ENCODE measurements at places on chromosomes 13 and 19.

DNA sequence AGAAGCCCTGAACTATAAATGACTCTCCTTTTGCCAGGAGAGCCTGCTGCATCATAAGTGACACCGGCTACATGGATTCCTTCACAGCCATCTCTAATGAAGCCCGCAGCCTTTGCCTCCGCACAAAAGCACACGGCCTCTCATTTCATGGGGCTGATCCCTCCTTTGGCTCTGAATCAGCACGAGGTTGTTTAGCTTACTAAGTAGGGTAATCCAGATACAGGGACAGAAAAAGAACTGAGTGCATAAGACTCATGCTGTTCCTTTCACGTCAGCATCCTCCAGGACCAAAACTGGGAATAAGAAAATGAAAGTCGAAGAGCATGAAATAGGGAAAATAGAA is 136.3 kb downstream of the DCT start:
- no peak for DNase-seq

DNA sequence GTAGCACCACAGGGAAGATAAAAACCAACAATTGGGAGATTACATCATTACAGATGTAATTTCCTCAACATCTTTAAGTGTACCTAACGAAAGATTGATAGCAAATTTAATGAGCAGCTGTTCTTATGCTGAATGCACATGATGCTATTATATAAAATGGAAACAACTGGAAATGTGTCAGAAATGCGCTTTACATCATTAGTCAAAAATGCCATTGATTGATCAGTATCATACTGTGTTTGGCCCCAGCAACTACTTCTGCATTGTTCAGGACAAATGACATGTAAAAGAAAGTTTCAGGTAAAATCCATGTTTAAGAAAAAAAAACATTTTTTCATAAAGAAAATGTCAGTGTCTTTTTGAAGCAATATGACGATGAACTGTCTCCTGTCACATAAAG is 625.5 kb upstream of the MIR17HG start:
- no peak for DNase-seq

GRCh38 chr13:113667771-113668490 is 912 bp downstream of the GRK1 start:
- DNase-seq, result no peak

DNA sequence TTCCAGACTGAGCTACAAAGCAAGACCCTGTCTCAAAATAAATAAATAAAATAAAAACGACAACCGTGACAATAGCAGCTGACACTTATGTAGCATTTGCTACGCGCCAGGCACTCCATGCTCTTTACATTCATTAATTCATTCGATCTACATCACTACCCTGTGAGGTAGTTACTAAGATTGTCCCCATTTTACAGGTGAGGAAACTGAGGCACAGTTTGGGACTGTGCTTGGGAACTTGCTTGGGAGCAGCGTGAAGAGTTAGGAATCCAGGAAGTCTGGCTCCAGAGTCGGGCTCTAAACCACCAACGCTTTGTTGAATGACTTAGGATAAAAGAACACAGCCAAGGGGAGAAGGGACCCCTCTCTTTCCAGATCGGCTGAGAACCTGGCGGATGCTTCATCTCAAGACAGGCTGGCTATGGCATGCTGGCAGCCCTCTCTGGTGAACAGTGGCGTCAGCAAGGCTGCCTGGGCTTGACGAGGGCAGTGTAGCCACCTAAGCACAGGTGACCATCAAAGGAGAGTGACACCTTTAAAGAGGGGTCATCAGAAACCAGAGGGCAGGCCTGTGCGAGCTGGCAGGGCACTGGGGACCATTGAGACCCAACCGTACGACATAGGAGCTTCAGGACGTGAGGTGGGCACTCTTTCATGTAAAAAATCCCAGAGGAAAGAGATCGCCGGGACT is 591 bp downstream of the DOHH start:
- no peak for DNase-seq

GRCh38 chr13:95193509-95194230 is 107.6 kb downstream of the ABCC4 start:
- no peak for DNase-seq

DNA sequence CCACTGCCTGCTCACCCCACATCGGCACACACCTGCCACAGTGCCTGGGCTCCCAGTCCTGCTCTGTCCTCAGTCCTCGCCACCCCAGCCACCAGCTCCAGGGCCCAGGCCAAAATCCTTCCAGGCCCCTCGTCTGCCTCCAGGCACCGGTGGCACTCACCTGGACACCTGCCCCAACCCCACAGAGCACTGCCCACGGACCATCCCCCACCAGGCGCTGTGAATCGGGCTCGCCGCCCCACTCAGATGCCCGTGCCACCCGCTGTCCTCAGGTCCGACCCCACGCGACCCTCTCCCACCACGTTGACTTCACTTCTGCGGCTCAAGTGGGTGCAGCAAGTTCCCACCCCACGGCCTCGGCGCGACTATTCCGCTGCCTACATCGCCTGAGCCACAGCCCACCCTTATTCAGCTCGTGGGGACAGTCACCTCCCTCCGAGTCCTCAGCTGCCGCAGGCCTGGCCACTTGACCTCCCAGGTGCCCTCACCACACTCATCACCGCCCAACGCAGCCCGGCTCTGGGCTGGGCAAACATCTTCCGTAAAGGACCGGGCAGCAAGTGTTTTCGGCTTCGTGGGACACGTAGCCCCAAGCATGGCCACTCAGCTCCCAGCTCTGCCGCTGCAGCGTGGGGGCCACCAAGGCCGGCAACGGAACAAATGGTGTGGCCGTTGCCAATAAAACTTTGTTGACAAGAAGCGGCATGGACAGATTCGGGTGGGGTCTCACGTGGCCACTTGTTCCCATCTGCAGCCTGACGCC is 5.7 kb downstream of the PIP5K1C start:
- no peak for DNase-seq

- DNase-seq, result no peak
These were observed 34.9 kb upstream of the SIAH3 start for GRCh38 chr13:45886466-45886865.

- no peak for DNase-seq
These were observed 59.5 kb downstream of the SLC7A1 start for GRCh38 chr13:29535663-29536655.

DNA sequence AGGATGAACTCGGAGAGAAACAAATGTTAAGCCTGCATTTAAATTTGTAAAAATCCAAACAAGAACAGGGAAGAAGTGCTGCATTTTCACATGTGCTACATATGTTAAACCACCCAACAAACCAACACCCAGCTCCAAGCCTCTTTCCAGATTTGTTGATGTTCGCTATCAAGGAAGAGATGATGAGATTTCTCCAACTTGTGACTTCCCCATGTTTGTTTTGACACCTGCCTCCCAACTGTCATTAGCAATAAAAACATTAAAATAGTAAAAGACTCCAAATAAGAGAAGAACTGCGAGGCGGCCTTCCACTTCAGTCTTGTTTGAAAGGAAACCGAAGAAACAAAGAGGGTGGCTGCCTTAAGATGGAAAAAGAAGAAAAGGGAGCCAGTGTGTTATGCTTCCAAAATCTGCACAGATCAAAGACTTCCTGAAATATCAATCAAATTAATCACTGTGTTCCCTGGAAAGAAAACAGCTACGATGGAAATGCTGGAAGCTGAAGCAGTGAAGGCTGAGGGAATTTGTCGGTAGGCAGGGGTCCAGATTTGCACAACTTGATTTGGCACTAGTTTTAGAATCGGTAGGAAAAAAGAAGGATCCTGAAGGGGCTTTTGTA is 14.0 kb upstream of the GGACT start:
- no peak for DNase-seq

GRCh38 chr13:20348645-20349408 is 116.7 kb upstream of the GJB6 start:
- DNase-seq, result no peak

- DNase-seq, result no peak
These were observed 4.4 kb downstream of the TNFRSF19 start for GRCh38 chr13:23574421-23575145.

DNA sequence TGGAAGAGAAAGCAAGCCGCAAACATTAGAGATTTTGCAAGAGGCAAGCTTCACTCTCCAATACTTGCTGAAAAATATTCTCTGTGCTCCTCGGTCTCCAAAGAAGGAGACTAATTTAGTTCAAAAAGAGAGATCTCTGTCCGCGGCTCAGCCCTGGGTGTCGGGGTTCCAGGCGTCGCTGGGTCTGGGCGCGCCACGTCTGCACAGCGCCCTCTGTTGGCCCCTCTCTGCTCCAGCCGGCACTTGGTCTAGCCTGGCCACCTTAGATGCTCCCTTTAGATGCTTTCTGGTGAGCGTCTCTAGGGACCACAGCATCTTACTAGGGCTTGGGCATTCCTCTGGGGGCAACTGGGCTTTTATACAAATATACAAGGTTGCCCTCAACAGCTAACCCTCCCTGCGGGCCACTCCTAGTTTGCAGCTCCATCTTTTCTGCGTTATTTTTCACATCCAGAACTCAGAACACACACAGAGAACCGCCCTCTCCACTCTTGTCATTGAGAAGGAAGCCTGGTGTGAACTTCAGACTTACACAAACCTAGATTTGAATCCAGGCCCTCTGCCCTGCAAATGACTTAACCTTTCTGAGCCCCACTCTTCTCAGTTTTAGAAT is 78.3 kb downstream of the CYSLTR2 start:
- peak; percentile 51 for DNase-seq

- no peak for DNase-seq
These were observed 977.6 kb downstream of the SLITRK5 start for GRCh38 chr13:88648598-88649373.

- no peak for DNase-seq
These were observed 121.2 kb downstream of the ZNF737 start for GRCh38 chr19:20444202-20444885.

DNA sequence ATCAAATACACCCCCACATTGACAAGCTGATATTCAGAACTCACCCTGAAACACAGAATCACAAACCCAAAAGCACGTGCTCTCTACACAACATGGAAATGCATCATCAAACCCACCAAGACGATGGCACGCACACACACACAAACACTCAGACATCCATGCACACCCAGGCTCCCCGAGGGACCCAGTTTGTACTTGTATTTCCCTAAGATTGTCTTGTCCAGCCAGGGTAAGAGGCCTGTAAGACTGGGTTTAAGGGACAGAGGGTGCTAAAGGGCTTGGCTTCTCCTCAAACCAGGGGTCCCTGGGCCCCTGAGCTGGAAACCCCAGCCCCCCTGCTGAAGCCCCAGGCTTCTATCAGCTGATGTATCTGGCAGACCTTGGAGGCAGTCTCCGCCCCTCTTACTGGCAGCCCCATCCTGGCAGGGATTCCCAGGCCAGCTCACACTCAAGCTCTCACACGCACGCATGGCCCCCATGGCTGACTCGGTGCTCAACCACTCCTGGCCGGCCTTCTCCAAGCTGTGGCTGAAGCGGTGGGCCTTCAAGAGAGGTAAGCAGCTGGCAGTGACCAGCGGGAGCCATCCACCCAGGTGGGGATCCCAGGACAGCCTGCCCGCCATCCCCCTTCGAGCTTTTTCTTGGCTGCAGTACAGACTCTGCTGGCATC is 6.5 kb downstream of the ARHGEF18 start:
- no peak for DNase-seq

DNA sequence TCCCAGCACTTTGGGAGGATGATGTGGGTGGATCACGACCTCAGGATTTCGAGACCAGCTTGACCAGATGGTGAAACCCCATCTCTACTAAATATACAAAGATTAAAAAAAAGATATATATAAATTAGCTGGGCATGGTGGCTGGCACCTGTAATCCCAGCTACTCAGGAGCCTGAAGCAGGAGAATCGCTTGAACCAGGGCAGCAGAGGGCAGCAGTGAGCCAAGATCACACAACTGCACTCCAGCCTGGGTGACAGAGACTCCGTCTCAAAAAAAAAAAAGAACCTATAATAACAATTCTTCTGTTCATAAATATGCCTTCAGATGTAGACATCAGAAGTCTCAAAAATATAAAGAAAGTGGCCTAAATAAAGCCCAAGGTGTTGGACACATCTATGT is 7.6 kb downstream of the ZNF737 start:
- DNase-seq, result no peak

DNA sequence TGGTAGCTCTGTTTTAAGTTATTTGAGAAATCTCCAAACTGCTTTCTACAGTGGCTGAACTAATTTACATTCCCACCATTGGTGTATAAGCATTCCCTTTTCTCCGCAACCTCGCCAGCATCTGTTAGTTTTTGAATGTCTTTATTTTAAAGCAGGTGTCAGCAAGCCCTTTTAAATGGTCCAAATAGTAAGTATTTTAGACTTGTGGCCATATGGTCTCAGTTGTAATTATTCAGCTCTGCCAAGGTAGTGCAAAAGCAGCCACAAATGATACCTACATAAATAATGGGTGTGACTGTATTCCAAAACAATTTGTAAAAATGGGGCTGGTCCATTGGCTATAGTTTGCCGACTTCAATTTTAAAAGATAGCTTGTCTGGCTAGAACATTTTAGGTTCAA is 58.7 kb upstream of the TMTC4 start:
- no peak for DNase-seq

GRCh38 chr13:40398065-40398464 is 268.4 kb downstream of the FOXO1 start:
- no peak for DNase-seq

GRCh38 chr13:48356750-48357149 is 53.2 kb downstream of the RB1 start:
- no peak for DNase-seq

DNA sequence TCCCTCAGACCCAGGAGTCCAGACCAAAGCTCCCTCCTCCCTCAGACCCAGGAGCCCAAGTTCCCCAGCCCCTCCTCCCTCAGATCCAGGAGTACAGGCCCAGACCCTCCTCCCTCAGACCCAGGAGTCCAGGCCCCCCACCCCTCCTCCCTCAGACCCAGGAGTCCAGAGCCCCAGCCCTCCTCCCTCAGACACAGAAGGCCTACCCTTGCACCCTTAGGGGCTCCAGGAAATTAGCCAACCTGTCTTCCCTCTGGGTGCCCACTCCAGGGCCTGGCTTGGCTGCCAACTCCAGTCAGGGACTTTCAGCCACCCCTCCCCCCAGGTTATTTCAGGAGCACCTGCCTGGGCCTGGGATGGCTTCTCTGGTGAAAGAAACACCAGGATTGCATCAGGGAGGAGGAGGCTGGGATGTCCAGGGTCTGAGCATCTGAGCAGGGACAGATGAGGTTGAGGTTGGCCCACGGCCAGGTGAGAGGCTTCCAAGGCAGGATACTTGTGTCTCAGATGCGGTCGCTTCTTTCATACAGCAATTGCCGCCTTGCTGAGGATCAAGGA is at the start of gene FGF21:
Gene FGF21 (plus strand): TSS at position 441 of the 558 bp plus-strand sequence. CDS start 713 bp downstream, outside the sequence.
- no peak for DNase-seq
